Frontal cortex (tissue), 4 donors: ENCODE measurements at places on chromosomes 1 and 21. TPM values are rescaled to one million over a fixed set of nuclear protein-coding genes. Genes with fewer than 3 reads are reported as not detected.

RNU1-2 gene
- under 0.01 TPM for total RNA-seq

GRCh38 chr21:29332461-29333362, 34.0 kb downstream of the BACH1 start:
- DNase-seq = no peak

- DNase-seq = no peak
Measured at GRCh38 chr1:172397221-172397620, 23.3 kb upstream of the C1orf105 start.

- DNase-seq = no peak
Measured at GRCh38 chr1:59705466-59706302, 109.1 kb upstream of the HOOK1 start.

DNA sequence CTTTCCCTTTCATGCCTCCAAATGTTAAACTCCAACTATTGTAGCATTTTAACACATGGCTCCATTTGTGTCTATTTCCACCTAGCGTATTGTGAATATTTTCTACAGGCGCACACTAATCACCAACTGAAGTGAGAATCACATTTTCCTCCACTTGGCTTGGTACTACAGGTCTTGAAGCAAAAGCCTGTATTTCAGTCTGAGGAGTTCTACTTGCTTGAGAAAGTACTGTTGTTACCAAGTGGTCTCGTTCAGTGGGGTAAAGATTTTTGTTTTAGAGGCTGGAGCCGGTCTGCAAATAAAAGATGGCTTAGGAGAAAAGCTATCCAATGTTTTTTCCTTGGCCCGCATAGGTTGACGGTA, 550 bp upstream of the PTBP2 start:
- no peak for DNase-seq
